HCT116 (cell line): ENCODE measurements at places on chromosomes 12 and 14. TPM values are rescaled to one million over a fixed set of nuclear protein-coding genes. Genes with fewer than 3 reads are reported as not detected.

GRCh38 chr12:93825931-93826555, 148.9 kb downstream of the CRADD start:
- no peak for DNase-seq

DNA sequence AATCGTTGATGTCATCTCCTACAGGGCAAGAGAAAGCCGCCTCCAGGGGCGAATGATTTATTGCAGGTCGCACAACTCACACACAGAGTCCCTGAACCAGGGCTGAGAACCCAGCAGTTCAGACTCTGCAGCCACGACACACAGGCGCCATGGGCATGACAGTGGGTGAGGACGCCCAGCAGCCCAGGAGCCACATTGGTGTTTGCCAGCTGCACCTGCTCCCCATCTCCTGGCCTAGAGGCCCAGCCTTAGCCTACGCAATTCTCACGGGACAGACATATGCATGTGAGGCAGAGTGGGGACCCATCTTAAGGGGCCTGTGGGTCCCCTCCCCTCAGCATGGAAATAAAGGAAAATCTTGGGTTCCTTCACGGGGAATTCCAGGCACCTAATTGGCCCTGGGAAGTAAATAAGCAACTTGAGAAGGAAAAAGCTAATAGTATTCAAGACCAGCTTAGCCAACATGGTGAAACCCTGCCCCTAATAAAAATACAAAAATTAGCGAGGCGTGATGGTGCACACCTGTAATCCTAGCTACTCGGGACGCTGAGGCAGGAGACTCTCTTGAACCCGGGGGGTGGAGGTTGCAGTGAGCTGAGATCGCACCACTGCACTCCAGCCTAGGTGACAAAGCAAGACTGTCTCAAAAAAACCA, 69.3 kb downstream of the RIMBP2 start:
- DNase-seq = no peak

GRCh38 chr14:106875503-106875902, 1349.1 kb downstream of the TMEM121 start:
- DNase-seq = no peak

DNA sequence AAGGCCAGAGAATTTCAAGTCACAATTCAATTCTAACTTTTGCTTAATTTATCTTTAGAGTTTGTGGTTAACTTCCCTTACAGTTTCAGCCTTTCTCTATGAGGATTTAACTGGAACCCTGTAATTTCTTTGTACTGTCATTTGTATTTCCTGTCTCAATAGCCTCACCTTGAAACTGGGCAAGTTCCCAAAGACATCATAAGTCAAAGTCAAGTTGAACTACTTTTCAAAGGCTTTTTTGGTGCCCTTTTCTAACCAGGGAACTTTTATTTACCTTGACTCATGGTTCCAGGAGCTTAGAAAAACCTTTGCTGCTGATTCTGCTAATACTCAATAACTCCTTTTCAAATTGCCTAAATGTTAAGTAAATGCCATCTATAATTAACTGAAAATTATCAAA, 200.8 kb upstream of the KRR1 start:
- peak; percentile 95 for DNase-seq

DNA sequence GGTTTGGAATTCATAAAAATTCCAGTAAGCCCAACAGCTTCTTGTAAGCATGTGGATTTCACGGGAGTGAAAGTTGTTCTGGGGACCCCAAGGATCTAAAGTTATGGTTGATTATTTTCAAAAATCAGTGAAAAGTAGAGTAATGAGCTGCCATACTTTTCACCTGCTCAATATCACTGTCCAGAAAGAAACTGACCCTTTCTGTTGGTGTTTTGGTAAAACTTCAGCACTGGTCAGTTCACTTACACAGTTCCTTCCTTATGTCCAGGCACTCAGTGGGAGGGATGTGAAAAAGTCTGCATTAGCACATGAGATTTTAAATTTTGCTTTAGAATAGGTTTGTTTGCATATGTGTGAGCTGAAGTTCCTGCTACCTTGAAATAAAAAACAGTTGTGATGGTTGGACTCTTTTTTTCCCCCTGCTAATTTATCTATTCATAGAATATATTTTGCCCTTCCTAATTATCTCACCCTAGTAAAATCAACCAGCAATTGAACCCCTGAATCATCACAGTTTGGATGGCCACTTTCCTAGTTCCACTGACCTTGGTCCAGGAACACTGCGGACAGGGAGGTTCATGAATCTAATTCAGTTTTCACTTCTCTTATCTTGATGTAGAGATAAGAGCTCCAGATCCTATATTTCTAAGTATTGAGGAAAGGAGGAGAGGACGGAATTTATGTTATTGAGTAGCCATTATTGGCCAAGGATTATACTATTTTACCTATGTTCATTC, 25.8 kb downstream of the CFL2 start:
- no peak for DNase-seq

DNA sequence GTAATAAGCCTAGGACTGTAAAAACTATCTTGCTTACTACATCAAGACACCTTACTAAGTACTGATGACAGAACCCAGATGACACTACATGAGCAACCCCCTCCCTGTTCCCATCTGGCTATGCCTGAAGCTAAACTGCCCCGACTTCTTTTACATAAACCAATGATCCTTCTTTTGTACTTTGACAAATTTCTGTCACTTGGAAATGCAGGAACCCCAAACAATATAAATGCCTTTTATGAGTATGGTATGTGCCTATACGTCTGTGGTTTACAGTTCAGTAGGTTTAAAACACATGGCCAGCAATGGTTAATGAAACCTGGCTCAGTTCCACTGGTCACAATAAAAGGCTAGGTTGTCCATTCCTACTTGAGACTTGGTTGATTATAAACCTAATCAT, 6.1 kb downstream of the SYCP3 start:
- no peak for DNase-seq

- DNase-seq = no peak
These were observed 3.7 kb downstream of the PIANP start for GRCh38 chr12:6696690-6697583.

DNA sequence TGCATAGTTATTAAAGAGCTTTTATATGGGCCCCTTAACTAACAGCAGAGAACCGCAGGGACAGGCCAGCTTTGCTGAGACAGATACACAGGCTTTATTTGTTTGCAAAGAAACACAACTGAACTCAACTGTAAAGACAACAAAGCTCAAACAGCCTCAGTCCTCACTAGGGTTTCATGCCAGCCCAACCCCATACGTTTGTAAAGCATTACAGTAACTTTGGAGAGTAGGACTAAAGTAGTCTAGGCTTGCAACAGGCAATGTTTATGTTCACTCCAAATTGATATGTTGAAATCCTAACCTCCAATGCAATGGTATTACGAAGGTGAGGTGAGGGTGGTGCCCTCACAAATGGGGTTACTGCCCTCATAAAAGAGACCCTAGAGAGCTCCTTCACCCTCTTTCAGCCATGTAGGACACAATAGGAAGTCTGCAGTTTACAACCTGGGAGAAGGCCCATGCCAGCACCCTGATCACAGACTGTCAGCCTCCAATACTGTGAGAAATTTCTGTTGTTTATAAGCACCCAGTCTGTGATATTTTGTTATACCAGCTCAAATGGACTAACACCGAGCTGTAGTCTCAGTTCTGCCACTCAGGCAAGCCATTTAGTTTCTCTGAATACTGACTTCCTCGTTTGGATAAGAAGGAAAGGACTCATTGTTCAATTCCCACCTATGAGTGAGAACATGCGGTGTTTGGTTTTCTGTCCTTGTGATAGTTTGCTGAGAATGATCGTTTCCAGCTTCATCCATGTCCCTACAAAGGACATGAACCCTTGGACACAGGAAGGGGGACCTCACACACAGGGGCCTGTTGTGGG, 35.2 kb downstream of the PPM1H start:
- DNase-seq = no peak

- peak; percentile 3 for DNase-seq
These were observed 40.4 kb downstream of the CAPS2 start for GRCh38 chr12:75289753-75290152.

DNA sequence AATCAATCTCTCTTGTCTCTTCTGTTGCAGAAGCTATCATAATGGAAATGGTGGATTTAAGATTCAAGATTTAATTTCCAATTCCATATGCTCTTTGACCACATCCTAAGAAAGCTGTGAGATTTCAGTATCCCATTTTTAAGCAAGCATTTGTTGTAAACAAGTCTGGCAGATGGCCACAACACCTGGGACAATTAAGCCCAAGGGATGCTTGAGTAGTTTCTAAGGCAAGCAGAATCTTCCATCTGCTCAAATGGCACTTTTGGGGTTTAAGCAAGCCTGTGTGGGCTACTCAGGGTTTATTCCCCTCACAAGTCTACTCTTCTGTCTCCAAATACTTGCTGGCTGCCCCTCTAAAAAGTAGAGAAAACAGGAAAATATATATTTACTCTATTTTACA, 304.7 kb upstream of the SYT1 start:
- DNase-seq = no peak

- no peak for DNase-seq
These were observed 904.8 kb upstream of the SEL1L start for GRCh38 chr14:82438436-82438835.

DNA sequence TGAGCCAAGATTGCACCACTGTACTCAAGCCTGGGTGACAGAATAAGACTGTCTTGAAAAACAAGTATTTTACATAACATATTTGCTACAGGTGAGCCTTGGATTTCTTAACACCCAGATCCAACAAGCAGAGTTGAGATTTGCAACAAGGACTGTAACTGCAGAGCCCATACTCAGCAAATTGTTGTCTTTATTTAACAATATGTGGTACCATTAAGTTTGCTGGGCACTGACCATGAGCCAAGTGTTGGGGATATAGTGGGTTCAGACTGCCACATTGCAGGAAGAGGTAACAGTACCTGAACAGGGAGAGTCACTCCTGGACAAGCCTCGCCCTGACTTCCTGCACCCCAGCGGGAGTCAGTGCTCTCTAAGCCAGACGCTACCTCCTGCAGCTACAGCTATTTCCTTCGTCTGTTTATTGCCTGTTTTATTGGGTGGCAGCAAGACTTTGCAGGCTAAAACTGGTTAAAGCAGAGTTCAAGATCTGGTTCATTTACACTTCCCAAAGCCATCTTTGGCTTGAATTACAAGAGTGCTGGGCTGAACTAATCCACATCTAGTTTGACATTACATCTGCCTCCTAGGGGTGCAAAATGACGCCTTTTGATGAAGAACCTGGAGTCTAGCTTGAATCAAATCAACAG, 12.5 kb downstream of the AHSA1 start:
- DNase-seq = no peak

The SLC38A4 gene
- total RNA-seq = not detected

The TRIM9 gene
- total RNA-seq = 4.6 TPM

The OAS2 gene
- 0.30 TPM for total RNA-seq

The LIN7A gene
- 1.5 TPM for total RNA-seq

DNA sequence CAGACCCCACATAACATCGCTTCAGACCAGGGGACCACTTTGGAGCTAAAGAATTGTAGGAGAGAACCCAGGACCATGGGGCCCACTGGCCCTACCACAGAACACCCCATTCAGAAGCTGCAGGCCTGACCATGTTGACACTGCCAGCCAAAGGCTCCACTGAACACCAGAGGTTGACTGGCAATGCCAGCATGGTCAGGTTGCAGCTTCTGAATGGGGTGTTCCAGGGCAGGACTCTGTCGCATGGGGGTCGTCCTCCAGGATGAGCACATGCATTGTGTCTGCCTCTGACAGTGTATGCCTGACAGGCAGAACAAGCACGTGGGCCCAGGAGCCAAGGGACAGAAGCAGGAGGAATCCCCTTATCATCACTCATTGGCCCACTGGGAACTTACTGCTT, 34.1 kb downstream of the DIO3 start:
- DNase-seq = no peak

- no peak for DNase-seq
These were observed 60.3 kb upstream of the NTF3 start for GRCh38 chr12:5371631-5372030.

The KRT77 gene
- total RNA-seq = not detected

The KRT85 gene
- not detected for total RNA-seq

The PLD4 gene
- total RNA-seq = 0.12 TPM

- DNase-seq = no peak
These were observed 19.6 kb downstream of the MLXIP start for GRCh38 chr12:122097927-122098756.

DNA sequence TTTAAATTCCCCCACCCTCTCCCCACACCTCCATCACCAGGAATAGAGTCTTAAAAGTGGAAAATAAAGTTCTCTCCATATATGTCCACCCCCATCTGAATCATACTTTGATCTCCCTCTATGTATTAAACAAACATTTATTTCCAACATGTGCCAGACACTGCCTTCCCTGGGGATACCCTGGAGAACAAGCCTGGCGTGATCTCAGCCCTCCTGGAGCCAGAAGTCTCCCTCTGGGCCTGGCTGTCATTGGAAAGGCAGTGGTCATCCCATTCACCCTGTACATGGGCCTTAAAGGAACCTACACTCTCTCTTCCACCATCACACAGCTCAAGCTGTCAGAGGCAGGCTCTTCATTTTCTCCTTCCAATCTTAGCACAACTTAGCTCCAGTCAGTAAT, 143.6 kb downstream of the EMP1 start:
- no peak for DNase-seq

The GNB3 gene
- total RNA-seq = 8.7 TPM

The IL31 gene
- total RNA-seq = not detected

DNA sequence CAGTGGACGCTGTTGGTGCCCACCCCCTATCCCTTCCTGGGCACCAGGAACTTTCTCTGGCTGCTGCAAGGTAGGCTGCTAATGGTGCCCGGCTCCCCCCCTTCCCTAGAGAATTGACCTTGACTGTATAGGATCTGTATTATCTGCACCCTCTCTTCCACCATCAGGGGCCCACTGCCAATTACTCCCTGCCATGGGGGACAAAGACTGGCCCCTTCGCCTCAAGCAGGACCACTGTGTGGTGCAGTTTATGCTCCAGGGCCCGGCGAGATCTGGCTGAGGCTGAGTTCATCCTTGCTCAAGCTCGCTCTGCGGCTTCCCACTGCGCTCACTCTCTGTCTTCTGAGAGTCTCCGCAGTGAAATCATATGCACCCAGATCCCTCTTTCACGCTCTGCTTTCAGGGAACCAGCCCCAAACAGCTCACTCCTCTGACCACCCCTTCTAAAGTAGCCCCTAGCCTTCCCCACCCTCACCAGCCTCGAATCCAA, 95.2 kb downstream of the LGMN start:
- DNase-seq = no peak

The PTCSC3 gene
- total RNA-seq = not detected

The CAMKK2 gene
- total RNA-seq = 33.8 TPM

- no peak for DNase-seq
These were observed 35.2 kb downstream of the POLR3B start for GRCh38 chr12:106392759-106393158.

- DNase-seq = no peak
These were observed 265.6 kb downstream of the TMEM117 start for GRCh38 chr12:44101475-44101874.

DNA sequence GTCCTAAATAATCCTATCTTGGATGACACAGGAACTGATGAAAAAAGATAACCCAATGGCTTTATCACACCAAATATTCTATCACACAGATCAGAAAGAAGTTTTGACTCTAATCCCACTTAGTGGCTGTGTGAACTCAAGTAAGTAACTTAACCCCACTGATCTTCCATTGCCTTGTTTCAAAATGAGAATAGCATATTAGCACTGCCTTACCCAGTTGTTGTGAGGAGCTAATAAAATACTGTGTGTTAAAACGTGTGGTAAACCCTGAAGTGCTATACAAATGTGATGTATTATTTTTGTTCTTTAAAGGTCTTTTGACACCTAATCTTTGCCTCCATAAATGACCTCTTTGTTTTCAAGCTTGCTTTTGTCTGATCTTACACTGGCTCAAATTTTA, 60.9 kb upstream of the ARID2 start:
- no peak for DNase-seq

- no peak for DNase-seq
These were observed 186.4 kb downstream of the BTG1 start for GRCh38 chr12:91959220-91959619.
